ENCODE measurements at places on chromosomes 4 and X.

DNA sequence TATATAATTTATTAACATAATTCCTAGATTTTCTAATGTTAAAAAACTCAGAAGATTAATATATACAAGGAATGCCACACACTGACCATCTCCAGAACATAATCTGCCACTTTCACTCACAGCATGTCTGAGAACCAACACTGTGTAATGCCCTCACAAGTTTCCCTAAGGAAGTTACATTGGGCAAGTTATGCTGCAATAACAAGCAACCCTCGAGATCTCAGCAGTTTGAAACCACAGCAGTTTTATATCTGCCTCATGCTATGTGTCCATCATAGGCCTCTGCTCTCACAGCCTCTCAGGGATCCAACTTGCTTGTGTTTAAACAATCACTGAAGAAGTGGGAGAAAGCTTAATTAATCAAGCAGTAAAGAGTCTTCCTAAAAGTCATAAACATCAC, 250.0 kb upstream of the SLC7A11 start:
- no peak for DNase-seq

GRCh38 chrX:66008328-66008970, 31.4 kb downstream of the VSIG4 start:
- no peak for DNase-seq

DNA sequence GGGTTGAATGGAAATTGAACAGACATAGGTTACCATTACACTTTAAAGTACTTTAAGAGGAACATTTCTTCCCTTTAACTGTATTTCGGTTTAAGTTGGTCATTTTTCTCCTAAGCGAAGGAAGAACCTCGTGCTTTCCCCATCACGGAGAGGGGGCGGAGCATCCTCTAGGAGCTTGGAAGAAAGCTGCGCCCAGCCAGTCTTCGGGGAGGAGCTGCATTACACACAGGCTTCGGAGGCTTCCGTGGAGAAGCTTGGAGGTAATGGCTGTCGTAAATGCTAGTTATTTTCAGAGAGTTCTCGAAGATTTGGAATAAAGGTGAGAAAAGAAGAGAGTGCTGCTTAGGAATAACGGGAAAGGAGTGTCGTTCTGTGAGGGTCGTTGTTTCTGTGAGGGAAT, at the start of gene PWWP3B:
Gene PWWP3B (plus strand): TSS at position 199 of the 400 bp plus-strand sequence. CDS start 37,128 bp downstream, outside the sequence.
- no peak for DNase-seq

DNA sequence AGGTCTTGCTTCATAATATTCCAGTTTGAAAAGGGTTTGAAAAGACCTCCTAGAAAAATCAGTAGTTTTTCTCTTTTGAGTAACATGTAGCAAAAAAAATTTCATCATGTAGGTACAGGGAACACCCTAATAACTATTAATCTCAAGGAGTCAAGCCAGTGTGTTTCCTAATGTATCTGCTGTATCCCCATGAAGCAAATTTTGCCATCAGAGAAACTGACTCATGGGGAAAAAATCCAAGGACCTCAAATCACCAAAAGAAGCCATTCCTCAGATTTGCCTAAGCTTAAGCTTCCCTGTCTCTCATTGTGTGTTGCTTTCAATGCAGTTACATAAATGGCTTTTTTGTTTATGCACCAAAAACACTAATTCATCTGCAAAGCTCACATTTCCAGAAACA, 29.7 kb downstream of the F9 start:
- no peak for DNase-seq

DNA sequence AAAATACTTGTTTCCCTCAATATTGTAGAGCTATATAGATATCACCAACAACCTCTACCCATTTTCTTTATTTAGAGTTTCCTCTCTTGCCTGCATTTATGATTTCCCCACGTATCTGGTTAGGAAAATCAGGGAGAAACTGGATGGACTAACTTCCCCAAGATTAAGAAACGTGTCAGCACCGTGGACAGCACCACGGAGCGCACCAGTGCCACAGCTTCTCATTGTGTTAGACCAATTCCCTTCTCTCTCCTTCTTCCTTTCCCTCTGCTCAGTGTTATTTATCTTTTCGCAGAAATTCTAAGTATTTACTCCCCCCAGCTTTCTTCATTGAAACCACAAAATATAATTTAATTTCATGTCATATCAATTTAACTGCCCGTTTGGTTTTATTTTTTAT, 568.6 kb upstream of the BOD1L1 start:
- no peak for DNase-seq

GRCh38 chr4:98661371-98662054, 3.1 kb upstream of the TSPAN5 start:
- no peak for DNase-seq

DNA sequence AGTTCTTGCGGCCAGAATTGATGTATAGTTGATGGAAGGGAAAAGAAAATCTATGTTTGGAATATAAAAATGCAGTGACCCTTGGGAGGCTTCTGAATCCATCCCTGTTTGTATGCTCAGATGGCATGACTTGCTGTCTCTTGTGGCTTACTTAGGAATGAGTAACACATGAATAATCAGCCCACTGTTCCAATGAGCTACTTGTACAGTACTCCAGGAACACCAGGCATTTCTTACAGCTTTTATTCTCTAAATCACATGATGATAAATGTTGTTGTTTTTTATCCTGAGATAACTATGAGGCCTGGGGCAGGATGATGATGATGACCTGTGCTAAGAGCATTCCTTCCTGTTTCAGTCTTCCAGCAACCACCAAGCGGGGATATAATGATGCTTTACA, 18.9 kb downstream of the TMPRSS11E start:
- no peak for DNase-seq

DNA sequence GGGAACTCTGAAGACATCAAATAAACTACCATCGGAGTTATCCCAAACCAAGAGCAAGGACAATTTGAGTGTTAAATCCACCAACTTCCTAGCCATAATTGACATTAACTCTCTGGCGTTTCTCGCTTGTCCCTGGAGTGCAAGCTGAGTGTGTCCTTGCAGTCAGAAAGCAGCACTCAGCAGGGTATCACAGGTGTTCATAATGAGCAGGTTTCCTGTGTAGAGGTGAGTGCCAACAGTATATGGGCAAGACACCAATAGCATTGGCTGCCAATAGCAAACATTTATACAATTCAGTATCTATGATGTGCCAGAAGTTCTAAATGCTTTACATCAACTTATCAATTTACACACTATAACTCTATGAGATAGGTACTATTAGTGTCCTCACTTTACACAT, 11.2 kb downstream of the BLTP1 start:
- DNase-seq, result no peak

DNA sequence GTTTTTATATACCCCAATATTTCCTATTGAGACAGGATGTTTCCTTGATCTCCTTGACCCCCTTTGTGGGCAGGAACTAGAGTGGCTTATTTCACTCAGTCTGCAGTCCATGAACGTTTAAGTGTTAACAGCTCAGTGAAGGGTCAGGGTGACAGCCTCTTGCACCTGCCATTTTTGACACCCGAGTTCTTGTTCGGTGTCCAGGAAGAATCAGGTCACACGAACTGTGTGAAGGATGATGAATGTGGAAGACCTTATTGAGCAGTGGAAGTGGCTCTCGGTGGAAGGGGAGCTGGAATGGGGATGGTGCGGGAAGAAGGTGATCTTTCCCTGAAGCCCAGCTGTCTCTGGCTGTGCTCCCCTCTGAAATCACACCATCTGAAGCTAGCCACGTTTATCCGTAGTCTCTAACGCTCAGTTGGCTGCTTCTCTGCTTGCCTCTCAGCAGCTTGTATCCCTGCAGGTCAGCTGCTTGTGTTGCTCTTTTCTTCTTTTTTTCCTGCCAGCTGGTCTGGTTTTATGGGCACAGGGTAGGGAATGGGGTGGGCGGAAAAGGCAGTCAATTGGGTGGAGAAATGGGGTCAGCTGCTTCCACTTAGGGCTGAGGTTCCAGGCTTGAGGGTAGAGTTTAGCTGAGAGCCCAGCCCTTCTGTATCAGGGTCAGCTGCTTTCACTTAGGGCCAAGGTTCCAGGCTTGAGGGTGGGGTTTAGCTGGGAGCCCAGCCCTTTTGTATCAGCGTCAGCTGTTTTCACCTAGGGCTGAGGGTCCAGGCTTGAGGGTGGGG, 29.0 kb upstream of the CCNG2 start:
- DNase-seq, result no peak

DNA sequence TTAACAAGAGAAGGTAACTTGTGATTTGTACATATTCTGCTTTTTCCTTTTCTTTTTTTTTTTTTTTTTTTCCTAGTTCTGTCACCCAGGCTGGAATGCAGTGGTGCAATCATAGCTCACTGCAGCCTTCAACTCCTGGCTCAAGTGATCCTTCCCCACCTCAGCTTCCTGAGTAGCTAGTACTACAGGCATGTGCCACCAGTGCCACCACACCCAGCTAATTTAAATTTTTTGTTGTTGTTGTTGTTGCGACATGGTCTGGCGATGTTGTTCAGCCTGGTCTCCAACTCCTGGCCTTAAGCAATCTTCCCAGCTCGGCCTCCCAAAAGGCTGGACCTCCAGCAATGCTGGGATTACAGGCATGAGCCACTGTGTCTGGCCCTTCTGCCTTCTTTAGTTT, 1.5 kb upstream of the TACR3 start:
- DNase-seq, result no peak

- DNase-seq, result no peak
Observed at GRCh38 chrX:136778916-136779315, 1.8 kb downstream of the ARHGEF6 start.

GRCh38 chr4:86091201-86091600, 268.7 kb downstream of the MAPK10 start:
- no peak for DNase-seq

- DNase-seq, result no peak
Observed at GRCh38 chr4:1594871-1595788, 89.0 kb downstream of the FAM53A start.

Measured in GF-D8 (cell line).